Activated CD4-positive, alpha-beta memory T cell treated with anti-CD3 and anti-CD28 coated beads, Interleukin-2, amount 10 ng/mL, durations not matched to agents 7 days and 5 days (primary cell): ENCODE measurements at places on chromosomes 13 and 19.
A peak's percentile ranks its signal among the peaks of the same experiment; 100 is the strongest.

- DNase-seq = no peak
Observed at GRCh38 chr13:23630349-23631093, 60.3 kb downstream of the TNFRSF19 start.

GRCh38 chr19:9065457-9066014 lies 21.3 kb upstream of the OR1M1 start:
- DNase-seq = no peak

DNA sequence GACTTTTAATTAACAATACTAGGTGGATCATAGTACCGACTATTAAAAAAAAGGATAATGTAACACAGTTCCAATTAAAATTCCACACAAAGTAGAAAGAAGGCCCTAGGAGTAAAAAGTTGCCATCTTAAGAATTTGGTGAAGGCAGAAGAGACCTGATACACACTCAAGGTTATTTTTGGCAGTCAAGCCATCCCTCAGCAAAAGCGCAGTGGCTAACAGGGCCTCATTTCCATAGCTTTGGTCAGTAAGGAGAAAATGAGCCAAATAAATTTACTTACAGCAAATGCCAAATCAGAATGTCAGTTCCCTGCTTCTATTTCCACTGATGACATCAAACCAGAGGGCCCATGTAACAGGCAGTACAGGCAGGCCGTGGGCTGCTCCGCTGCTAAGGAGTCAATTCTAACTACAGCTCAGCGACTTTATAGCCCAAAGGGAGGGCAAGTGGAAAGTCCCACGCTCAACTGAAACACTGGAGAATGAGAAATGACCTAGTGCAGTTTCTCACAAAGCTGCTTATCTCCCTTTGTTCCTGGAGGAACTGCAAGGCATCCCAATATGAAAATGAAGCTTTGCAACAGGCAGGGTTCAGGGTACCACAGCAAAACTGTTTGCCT lies 6.3 kb downstream of the ARGLU1 start:
- DNase-seq = peak; percentile 25

DNA sequence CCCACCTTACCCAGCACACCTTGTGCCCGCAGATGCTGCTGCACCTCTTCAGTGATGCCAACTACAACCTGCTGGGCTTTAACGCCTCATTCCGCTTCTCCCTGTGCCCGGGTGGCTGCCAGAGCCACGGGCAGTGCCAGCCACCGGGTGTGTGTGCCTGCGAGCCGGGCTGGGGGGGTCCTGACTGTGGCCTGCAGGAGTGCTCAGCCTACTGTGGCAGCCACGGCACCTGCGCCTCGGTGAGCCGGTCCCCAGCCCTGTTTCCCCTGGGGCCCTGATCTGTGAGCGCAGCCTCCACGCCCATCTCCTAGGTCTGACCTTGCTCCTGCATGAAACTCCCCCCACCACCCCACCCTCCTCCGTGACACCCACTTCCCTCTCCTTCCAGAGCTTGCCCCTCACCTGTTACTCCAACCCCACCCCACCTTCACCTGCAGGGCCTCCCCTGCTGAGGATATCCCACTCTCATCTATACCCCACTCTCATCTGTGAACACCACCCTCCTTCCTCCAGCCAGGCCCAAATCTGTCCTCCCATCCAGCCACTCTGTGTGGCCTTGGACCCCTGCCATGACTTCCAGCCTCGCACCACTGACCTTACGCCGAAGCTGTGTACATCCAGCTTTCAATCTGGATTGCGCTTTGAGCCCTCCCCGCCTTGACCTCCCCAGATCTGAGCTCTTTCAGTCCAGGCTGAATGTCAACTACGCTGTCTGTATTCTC lies 8.7 kb downstream of the MEGF8 start:
- no peak for DNase-seq
